ENCODE measurements at places on chromosomes 3 and 15.

- DNase-seq: no peak
These were observed 216.1 kb downstream of the PTPRG start for GRCh38 chr3:61777483-61777882.

DNA sequence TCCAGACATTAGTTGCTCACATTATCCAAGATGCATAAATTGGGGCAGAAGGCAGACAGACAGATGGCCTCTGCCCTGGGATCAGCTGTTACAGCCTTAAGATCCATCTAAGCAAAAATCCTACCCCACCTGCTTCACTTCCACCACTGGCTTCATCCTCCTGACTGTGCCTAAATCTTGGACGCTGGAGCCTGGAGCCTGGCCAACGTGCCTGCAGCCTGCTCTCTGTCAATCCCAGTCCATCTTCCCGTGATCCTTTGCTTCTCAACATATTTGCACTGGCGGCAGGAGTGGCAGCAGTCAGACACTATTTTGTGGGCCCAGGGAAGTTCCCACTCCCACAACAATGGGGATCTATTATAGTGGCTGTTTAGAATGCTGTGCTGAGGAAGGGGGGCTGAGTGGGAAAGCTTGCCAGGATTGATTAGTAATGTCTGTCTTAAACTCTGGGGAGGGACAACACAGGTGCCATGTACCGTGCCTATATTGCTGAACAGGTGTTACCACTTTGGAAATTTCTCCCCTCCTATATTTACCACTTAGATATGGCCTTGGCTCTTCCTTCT, 121.2 kb downstream of the MEGF11 start:
- DNase-seq: no peak

DNA sequence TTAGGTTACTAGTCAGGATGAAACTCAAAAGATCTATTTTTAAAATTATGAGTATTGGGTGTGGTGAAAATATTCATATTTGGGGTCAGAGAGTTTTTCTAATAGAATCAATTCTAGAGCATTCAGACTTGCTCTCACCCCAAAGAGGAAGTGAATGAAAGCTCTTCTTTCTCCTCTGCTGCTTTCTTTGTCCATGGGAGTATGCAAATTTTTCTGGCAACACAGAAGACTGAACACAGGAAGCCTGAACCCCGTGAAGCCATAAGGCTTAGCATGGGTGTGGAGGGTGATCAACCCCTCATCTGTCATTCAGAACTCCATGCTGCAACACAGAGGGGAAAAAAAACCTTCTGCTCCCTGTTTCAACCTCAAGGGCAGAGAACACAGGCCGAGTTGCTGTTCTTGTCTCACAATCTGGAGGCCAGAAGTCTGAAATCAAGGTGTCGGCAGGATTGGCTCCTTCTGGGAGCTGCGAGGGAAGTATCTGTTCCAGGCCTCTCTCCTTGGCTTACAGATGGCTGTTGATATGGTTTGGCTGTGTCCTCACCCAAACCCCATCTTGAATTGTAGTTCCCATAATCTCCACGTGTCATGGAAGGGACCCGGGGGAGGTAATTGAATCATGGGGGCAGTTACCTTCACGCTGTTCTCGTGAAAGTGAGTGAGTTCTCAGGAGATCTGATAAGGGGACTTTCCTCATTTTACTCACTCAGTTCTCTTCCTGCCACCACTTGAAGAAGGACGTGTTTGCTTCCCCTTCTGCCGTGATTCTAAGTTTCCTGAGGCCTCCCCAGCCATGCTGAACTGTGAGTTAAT, 33.7 kb upstream of the CD47 start:
- DNase-seq: peak; percentile 60

- no peak for DNase-seq
These were observed 25.4 kb upstream of the PRSS50 start for GRCh38 chr3:46742992-46743585.

DNA sequence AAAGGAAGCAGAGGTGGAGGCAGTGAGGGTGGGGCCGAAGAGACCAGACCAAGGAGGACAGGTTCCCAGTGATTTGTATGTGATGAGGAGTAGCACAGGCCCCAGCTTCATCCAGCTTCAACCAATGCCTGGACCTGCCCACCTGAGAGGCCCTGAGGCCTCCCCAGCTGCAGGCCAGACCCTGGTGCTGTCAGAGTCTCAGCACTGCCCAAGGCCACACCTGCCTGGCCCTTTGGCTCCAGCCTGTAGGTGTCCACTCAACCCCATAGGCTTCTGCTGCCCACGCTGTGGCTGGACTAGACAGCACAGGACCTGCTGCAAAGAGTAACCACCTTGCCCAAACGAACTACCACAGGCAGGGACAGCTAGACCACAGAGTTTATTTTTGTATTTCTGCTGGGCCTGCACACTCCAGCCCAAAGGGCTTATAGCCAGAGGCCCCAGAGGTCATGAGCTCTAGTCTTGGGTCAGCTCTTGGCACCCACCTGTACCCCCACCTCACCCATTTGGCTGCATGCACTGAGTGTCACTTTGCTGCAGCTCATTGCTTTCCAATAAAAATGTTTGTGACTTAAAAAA, 81.9 kb upstream of the CDV3 start:
- no peak for DNase-seq

DNA sequence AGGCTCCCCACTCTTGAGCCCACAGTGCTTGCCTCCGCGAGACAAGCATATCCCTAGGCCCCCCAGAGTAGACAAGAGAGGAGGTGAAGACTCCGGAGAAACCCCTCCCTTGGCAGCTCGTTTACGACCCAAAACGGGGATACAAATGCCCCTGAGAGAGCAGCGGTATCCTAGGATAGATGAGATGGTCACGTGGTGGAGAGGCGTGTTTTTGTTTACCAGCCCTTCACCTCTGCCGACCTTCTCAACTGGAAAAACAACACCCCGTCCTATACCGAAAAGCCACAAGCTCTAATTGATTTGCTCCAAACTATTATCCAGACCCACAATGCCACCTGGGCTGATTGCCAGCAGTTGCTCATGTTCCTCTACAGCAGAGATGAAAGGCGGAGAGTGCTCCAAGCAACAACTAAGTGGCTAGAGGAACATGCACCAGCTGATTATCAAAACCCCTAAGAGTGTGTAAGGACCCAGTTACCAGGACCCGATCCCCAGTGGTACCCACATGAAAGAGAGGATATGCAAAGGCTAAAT, 99.5 kb upstream of the OSBPL11 start:
- no peak for DNase-seq

- DNase-seq: no peak
These were observed 560.1 kb downstream of the GRM7 start for GRCh38 chr3:7421065-7421464.

DNA sequence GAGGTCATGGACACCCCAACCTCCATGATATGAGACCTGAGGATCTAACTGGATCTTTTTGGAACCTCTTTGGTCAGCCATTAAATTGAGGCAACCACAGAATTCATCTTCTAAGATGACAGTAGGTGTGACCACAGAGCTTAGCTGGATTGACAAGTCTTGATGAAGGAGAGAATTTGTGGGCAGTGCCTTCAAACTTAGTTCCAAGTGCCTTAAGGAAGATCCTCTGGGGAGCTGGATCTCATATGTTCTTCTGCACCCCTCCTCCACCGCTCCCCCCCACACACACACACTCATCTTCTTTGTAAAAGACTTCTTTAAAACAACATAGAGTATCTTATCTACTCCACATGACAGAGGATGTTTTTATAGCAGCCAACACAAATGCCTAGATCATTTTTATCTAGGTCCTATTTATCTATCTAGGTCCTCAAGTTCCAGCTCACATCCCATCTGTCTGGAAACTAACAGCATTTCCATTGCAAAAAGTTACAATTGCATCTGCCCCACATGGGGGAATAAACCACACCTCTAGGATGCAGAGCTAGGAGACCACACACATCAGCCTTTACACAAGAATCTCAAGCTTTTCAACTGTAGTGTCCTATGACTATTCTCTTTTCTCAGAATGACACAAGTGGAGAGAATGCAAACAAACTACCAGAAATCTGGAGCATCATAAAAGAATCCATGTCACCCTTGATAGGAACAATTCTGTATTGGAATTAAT, 37.4 kb downstream of the WWTR1 start:
- no peak for DNase-seq

DNA sequence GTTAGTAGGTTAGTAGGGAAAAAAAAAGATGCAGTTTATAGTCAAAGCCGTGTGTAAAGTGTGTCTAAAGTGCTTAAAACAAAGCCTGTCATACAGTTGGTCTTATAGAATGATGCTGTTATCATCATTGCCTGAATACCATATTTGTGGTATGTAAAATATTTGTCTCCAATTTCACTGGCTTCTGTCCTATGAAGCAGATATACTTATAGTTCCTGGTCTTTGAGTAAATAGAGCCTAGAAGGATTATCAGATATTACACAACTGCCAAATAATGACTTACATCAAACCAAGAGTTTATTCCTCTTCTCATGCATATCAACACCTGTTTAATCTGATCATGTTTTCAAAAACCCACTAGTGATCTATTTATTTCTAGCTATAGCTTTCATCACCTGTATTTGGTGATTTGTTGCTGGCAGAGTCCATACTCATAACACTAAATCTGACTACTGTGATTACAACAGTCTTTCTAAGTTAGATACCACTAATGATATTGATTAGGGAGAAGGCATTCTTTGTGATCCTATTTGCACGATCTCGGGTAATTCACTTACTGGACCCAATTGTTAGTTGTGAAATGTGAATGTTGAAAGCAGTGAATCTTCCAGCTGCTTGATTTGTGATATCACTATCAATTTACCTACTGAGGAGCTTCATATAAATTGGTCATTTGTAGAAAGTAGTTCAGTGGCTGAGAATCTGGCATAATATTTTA, 413.7 kb downstream of the LPP start:
- DNase-seq: no peak

- DNase-seq: no peak
These were observed 181.3 kb upstream of the WNT5A start for GRCh38 chr3:55668359-55668758.

DNA sequence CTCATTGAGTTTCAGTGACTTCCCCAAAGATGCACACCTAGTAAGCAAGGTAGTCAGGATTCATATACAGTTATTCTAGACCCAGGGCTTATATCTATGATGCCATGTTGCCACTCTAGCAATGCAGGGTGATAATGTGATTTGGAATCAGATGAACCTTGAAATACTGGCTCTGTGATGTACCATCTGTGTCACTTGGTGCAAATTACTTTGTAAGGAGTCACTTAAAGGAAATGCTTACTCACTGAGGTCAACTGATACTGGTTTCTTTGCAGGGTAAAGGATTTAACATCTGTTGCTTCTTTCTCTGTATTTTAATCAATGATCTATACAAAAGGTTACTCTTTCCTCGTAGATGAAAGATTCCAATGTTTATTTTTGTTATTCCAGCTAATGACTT, 10.8 kb downstream of the ASB14 start:
- DNase-seq: no peak

DNA sequence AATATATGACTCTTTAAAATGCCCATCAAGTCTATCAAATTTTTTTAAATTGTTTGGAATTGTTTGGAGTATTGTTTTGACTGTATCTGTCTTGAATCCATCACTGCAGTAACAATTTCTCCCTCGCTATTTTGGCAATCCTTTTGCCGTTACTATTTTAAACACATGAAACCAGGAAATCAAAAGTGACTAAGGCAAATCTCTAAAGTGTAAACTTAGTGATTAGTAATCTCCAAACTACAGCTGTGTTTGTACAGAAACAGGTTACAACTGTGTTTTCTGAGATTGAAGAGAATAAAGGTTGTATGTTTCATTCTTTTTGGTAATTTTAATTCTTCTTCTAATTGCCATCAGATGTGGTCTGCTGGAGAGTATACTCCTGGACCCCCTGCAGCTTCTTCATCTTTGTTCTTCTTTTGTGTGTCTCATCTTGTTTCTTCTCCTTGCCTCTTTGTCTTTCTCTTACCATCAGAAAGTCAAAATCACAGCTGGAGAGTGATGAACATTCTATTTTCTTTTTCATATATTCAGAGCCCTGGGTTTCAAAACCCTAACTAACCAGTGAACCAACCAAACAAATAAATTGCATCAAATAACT, 465.4 kb downstream of the RBMS3 start:
- no peak for DNase-seq

DNA sequence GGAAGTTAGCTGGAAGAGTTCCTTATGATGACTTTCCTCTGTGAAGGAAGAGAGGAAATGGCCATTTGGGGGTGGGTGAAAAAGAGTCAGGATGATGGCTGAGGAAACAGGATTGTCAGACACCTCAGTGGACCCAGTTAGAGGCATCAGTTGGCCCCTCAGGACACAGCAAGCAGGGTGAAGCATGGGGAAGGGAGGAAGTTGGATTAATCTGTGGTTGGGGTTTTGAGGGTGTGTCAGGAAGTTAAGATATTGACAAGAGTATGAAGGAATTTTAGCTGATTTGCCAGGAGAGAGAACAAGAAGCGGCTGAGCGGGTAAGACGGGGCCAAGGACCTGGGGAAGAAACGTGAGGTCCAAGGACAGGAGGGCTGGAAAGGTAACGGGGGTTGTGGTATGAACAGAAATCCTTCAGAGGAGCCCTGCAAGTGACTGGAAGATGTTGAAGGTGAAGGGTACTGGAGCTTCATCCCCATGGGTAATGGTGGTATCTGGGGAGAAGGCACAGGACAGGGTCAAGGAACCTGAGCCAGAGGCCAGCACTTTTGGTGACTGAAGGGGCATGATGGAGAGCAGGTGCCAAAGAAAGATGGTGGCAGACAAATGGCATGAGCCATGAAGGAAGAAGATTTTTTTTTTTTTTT, 2.7 kb downstream of the UQCC5 start:
- no peak for DNase-seq

DNA sequence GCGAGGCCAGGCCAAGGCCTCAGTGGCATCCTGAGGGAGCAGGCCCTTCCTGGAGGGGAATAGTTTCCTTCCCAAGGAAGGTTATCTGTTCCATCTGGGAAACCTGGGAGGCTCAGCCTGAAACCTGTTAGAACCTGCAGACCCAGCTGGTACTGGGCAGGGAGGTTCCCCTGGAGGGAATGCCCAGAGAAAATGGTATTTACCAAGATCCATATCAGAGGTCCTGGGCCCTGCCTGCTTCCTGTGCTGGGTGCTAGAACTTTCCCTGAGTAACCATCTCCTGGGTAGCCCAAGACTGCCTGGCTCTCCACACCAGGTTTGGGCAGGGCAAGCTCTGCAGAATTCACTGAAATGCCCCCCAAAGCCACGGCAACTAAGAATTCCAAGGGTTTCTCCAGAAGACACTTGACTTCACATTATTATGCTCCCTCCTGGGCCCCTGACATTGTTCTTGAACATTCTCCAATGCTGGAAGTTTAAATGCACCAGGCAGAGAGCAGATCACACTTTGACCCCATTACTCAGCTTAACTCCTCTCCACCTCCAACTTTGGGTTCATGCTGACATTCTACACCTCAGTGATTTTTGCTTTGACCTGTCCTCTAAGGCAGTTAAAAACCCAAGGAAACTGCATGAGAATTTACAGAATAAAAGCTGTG, 2.0 kb downstream of the CA12 start:
- no peak for DNase-seq

DNA sequence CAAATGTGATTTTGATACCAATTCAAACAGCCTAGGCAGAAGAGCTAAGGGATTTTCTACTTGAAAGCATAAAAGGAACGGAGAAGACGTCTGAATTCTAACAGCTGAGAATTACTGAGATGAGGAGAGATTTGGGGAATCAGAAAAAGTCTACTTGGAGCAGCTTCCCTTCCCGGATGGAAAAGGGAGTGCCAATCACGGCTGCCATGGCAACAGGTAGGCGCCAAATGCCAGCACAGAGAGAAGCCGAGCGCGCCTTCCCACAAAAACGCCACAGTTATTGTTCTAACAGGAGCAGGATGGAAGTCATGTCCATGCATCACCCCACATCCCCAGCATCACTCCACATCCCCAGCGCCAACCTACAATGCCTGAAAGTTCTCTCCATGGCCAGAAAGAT, 63.5 kb upstream of the PRR20G start:
- DNase-seq: no peak

Data from activated naive CD4-positive, alpha-beta T cell treated with anti-CD3 and anti-CD28 coated beads, Interleukin-2, amount 50 U/mL, for 72 hours (primary cell).